Hematopoietic multipotent progenitor cell treated with erythropoietin and hydrocortisone succinate and interleukin-3 and kit ligand, for 6 days (in vitro differentiated cells): ENCODE measurements at places on chromosomes 12 and 14.

GRCh38 chr14:103624860-103625259, 4.2 kb upstream of the KLC1 start:
- peak; percentile 79 for DNase-seq

- no peak for DNase-seq
Measured at GRCh38 chr14:36818794-36819384, 157.2 kb downstream of the PAX9 start.

GRCh38 chr12:6039894-6040601, 84.4 kb downstream of the VWF start:
- DNase-seq: peak; percentile 82

DNA sequence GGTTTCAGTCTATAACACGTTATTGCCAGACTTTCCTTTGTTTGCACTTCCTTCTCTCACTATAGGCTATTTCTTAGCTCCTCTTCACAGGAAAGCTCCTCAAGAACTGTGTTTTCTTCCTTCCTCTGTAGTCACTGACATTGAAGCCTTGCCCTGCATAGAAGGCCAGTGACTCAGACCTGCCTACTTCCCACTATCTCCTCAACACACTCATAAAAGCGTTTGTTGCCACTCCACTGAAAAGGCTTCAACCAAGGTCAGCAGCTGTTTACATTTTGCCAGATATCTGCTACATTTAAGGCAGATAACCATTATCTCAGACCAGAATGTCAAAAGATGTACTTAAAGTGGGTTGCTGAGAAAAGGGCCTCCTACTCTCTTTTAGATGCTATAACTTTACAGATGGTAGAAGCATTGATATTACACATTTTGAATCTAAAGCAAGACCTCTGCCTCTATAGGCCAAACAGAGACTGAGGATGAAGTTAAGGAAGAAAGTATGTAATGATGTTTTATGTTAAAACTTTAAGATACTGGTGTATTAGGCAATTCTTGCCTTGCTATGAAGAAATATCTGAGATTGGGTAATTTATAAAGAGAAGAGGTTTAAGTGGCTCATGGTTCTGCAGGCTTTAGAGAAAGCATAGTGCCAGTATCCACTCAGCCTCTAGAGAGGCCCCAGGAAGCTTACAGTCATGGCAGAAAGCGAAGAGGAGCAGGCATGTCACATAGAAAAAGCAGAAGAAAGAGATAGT, 233.3 kb upstream of the FLRT2 start:
- peak; percentile 45 for DNase-seq

DNA sequence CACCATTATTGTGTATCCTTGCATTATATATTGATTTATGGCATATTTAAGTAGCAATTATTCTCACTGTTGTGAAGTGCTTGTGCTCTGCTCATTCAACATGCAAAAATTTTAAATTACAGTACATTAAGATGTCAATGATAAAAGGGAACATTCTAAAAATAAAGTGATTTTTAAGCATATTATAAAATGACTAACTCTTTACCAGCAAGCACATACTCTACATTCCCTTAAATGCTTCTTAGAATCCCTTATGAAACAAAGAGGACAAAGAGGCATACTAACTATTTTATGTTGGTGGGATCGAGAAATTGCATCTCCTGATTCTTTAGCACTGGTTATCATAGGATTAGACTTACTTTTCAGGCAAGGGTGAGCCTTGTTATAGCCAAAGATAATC, 46.6 kb upstream of the ZDHHC17 start:
- DNase-seq: no peak

DNA sequence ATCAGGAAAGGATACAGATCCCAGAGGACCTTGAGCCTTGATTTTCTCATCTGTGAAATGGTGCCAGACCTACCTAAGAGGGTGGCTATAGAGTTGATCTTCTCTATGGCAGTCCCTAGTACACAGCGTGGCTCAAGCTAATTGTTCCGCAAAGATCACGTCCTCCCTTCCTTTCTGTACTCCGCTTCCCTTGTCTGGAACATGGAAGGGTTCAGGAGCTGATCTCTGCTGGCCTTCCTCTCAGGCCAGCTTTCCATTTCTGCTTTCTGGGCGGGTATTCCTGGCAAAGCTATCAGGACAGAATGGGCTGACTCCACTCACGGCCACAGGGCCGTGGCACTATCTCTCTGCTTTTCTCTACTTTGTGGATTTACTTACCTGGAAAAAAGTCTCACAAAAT, 6.5 kb downstream of the CAMKK2 start:
- no peak for DNase-seq

DNA sequence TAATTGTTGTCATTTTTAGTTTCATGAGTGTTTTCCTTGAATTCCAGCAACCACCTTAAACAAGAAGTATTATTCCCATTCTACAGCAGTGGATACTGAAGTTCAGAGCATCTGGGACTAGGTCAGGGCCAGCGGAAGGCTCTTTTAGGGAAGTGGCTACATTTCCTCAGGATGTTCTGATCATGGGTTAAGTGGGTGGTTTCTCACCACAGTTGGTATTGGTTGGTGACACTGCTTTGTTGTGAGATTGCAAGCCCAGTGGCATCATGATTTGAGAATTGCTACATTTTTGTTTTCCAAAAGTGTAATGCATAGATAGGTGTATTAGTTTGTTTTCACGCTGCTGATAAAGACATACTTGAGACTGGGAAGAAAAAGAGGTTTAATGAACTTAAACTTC, 47.1 kb downstream of the SYNE2 start:
- DNase-seq: peak; percentile 45

- DNase-seq: no peak
Measured at GRCh38 chr12:54608156-54608555, 19.7 kb upstream of the PPP1R1A start.

- DNase-seq: no peak
Measured at GRCh38 chr14:71486279-71486678, 445.9 kb upstream of the RGS6 start.

- DNase-seq: no peak
Measured at GRCh38 chr12:129819391-129819790, 84.4 kb downstream of the TMEM132D start.

- no peak for DNase-seq
Measured at GRCh38 chr12:69392179-69392928, 32.8 kb downstream of the YEATS4 start.

DNA sequence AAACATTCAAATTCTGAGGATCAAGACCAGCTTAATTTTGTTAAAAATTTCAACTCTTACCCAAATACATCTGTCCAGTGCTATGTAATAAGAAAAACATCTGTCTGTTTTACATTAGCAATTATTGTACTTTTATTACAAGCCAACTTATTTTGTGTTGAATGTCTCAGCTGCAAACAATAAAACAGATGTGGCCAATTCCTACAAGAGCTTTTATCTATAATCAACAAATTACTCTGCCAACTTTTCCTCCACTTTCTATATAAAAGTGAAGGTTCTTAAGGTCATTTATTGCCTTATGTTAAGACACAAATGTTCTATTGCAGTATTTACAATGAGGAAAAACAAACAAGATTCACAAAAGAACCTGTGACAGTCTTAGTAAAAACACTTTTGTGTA, 72.7 kb downstream of the NOVA1 start:
- DNase-seq: no peak

- DNase-seq: no peak
Measured at GRCh38 chr12:127588249-127588648, 678.7 kb upstream of the TMEM132C start.

GRCh38 chr14:99327050-99327449, 55.1 kb upstream of the BCL11B start:
- no peak for DNase-seq

DNA sequence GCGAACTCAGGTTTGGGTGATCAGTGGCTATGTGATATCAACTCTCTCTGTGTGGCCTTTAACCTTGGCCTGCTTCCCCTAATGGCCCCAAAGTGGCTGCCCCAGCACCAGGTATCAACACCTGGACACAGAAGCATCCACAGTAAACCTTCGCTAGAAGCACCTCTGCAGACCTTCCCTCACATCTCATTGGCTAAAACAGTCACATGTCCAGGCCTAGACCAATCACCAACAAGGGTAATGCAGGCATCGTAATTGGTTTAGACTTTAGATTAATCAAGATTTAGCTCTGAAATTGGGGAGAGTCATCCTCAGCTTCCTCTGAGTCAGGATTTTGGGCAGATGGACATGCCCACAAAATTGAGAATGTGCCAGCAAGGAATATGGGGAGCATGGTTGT, 92.5 kb upstream of the MYL2 start:
- DNase-seq: no peak
